ENCODE measurements at places on chromosomes 6 and 20.
A peak's percentile ranks its signal among the peaks of the same experiment; 100 is the strongest.

DNA sequence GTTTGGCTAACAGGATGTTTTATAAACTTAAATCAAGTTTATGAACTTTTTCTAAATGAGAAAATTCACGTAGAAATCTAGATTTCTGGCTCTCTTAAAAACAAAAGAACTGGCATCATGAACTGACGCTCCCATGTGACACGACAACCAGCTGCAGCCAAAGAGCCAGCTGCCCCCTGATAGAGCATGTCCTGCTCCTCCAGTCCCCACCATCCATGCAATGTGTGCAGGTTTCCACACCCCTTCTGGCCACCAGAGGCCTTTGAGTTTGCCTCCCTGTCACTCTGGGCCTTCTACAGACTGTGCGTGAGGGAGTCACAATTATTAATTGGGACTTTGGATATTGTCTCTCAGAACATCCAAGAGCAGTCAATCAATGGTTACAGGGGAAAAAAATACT lies 1.6 kb upstream of the GPLD1 start:
- no peak for DNase-seq

GRCh38 chr6:82442061-82442719 lies 78.6 kb downstream of the TPBG start:
- DNase-seq = no peak

- DNase-seq = no peak
These were observed 336.0 kb downstream of the RFPL4B start for GRCh38 chr6:112683106-112683505.

DNA sequence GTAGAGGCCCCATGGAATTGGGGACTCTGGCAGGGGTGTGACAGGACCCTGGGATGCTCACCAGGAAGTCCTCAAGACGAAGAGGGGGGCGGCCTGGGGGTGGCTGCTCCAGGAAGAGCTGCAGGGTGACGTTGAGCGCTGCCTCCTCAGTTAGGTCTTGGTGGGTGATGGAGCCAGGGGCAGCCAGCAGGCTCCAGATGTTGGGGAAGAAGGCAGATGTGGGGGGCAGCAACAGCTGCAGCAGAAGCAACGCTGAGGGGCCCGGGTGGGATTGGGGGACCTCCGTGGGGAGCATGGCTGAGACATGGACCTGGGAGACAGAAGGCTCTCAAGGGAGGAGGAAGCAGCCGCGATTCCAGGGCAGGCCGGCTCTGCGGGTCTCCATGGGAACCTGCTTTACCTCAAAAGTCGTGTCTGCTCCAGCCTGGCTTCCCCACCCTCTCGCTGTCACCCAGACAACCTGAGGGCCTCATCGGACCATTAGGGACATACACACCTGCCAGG lies 591 bp downstream of the VWA7 start:
- DNase-seq = peak; percentile 11

GRCh38 chr6:13256266-13257001 lies 71.9 kb downstream of the TBC1D7 start:
- no peak for DNase-seq

- DNase-seq = no peak
These were observed 4.3 kb downstream of the CLVS2 start for GRCh38 chr6:123000244-123000770.

DNA sequence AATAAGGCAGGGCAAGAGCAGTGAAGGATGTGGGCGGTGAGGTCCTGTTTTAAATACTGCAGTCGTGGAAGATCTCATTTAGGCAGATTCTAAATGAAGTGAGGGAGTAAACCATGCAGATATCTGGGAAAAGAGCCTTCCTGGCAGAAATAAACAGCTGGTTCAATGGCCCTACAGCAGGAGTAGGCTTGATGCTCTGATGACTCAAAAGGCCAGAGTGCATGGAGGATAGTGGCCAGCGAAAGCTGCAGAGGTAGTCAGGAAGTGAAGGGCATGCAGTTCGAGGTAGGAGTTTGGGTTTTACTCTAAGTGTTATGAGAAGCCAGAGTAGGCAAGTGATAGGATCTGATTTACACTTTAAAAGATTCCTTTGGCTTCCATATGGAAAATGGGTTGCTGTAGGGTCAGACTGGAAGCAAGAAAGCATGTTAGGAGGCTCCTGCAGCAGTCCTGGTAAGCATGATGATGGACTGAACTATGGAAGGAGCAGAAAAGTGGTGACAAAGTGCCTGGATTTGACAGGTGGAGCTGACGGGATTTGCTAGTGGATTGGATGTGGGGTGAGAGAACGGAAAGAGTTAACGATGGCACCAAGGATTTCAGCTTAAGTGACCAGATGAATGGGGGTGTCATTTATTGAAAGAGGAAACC lies 150.0 kb downstream of the GJA10 start:
- no peak for DNase-seq

DNA sequence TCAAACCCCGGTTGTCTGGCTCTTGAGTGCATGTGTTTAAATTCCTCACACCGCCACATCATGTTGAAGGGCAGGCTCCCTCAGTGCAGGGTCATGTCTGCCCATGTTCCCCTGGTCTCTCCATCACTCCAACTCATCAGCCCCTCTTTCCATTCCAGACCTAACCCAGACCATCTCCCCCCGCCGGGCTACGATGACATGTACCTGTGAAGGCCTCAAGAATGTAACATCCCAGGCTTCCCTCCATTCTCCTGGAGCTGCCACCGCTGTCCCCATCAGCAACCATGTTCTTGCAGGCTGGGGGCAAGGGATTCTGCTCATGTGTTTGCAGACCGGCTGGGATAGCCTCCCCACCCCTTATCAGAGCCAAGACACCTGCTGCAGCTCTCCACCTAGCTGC lies 19.9 kb downstream of the TMEM74B start:
- no peak for DNase-seq

- DNase-seq = no peak
These were observed 24.1 kb downstream of the TFAP2C start for GRCh38 chr20:56653211-56653610.

- no peak for DNase-seq
These were observed 140.3 kb upstream of the RUNX2 start for GRCh38 chr6:45187836-45188235.

DNA sequence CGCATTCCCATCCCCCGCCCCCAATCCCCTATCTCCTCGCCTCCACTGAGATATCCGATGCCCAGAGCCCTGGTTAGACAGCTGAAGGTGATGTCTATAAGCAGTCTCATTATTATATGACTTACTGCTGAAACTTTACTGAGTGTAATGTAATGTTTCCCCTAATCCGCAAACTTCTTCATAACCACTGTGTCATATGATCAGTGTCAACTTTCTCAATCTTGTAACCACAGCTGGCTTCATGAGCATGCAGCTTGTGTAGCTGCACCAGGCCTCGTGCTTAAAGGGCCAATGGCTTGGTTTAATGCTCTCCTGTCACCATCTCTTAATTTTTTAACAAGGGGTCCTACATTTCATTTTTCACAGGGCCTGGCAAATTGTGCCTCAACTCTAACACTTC lies 8.1 kb downstream of the ASIP start:
- no peak for DNase-seq

DNA sequence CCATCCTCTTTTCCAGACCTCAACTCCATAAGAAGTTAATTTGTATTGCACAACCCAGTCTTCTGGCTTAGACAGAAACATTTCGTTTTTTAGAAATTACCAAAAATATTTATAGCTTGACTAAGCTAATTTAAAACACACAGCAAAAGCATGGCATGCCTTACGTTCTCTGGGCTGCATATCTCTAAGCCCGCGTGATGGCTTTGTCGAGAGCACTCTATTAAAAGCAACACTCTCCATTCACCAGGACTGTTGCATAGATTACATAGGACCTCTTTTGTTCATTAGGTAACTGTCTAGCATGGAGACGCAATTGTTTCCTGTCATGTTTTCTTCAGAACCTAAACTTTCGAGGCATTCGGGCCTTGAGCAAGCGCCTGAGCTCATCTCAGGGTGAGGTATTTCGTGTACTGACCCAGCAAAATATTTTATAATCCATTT lies 104.5 kb downstream of the IBTK start:
- no peak for DNase-seq

DNA sequence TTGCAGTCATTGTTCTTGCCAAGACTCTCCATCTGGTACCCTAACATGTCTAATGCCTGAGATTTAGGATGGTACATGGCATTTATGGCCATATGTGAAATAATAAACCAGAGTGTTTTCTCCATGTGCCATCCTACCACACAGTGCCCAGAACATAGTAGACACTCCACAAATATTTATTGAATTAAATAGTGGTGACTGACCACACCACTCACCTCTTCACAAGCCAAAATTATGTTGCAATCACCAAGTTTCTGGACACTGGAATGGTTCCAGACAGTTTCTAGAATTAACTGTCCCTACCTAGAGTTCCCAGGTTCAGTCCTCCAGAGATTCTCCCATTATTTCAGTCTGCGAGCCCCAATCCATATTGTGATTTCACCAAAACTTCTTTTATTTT lies 427.3 kb downstream of the KIF16B start:
- no peak for DNase-seq

- DNase-seq = no peak
These were observed 1.3 kb upstream of the TAF4 start for GRCh38 chr20:62066983-62067433.

GRCh38 chr6:136059308-136059707 lies 190.8 kb downstream of the MTFR2 start:
- DNase-seq = no peak

DNA sequence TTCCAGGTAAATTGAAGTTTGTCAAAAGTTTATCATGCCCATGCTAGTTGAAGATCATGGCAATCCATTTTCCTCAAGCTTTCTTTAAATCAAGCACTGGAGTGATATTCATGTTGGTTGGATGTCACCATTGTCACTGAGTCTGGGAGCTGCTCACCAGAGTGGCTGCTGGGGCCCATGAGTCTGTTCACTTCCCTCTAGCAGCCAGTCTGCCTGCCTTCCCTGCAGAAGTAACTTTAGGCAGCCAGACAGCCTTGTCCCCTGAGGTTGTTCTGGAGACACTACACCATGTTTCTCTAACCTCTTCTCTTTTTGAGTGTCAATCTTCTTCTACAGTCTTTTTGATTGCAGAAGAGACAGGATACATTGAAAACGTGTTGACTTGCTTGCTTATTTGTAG lies 5.5 kb downstream of the SIRT5 start:
- no peak for DNase-seq

- peak; percentile 10 for DNase-seq
These were observed 20.0 kb upstream of the MPC1 start for GRCh38 chr6:166402582-166403277.

DNA sequence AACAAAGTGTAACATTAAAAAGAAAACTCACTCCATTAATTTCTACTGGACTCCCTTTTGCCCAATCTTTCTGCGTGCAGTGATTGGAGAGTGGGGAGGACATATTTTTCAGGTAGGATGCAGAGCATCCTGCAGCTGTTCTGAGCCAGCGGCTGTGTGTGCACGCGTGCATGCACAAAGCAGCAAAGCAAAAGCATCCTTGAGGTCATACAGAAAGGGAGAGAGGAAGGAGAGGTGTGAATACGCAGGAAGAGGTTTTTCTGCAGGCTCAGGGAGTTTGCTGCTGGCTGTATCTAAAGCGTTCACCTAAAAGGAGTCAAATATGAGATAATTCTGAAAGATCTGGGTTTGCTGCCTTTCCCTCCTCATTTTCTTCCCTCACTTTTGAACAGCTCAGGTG lies 108.4 kb downstream of the HUS1B start:
- DNase-seq = no peak

All from DMS 273 treated with DMSO at 0.1 percent for 48 hours (cell line).